ENCODE measurements at places on chromosomes 11 and 22.
A peak's percentile ranks its signal among the peaks of the same experiment; 100 is the strongest.

- no peak for DNase-seq
Measured at GRCh38 chr11:88631497-88631896, 294.0 kb upstream of the CTSC start.

DNA sequence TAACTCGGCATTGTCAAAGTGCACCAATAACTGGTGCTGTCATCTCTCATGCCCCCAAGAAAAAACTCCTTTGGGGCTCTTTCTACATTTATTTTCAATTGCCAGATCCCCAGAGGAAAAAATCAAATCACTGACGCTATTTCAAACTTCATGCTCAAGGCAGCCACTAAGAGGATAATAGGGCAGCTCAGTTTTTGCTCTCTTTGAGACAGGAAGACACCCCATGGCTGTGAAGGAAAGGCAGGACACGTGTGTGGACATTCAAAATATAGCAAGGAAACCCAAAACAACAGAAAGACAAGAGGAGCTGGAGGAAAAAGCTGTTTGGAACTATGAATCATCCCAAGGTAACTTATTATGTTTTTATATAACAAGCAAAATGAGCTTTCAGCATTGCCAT lies 83.7 kb downstream of the SERGEF start:
- no peak for DNase-seq

GRCh38 chr11:47502767-47503166 lies 50.2 kb downstream of the CELF1 start:
- no peak for DNase-seq

DNA sequence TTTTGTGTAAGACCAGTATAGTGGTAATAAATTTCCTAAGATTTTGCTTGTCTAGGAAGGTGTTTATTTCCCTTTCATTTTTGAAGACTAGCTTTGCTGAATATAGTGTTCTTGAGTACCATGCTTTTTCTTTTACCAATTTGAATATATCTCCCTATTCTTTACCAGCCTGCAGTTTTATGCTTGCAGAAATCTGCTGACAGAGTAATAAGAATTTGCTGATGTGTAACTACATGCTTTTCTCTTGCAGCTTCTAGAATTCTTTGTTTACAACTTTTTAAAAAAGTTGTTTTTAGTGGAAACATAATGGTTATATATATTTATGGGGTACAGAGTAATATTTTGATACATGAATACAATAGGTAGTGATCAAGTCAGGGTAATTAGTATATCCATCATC lies 324.8 kb upstream of the FOLH1 start:
- DNase-seq, result no peak

GRCh38 chr11:134701564-134702165 lies 289.6 kb upstream of the B3GAT1 start:
- DNase-seq, result no peak

DNA sequence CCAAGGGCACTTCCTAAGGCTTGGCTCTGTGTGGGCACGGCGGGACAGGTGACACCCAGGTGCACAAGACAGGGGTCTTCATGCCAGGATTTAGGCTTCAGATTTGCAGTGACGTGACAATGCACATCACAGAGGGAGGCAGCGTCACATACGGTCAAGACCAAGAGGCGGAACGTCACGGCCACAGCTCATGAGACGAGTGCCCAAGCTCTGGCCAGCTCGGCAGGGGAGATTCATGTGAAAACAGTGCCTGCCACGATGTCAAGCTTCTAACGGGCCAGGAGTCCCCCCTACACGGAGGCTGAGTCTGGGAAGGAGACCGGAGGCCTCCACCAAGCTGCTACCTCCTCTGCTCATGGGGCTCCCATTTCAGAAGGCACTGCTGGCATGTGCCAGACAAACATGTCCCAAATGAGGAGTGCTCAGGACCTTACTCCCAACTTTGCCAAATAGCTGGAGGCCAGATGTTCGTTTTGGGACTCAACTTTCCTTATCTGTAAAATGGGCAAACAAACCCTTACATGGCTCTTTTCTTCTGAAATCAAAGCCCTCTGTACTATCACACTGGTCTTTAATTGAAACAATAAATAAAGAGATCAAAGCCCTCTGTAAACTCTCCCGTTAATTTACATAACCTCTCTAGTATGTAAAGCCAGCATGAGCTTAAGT lies 16.6 kb downstream of the VPS37C start:
- no peak for DNase-seq

DNA sequence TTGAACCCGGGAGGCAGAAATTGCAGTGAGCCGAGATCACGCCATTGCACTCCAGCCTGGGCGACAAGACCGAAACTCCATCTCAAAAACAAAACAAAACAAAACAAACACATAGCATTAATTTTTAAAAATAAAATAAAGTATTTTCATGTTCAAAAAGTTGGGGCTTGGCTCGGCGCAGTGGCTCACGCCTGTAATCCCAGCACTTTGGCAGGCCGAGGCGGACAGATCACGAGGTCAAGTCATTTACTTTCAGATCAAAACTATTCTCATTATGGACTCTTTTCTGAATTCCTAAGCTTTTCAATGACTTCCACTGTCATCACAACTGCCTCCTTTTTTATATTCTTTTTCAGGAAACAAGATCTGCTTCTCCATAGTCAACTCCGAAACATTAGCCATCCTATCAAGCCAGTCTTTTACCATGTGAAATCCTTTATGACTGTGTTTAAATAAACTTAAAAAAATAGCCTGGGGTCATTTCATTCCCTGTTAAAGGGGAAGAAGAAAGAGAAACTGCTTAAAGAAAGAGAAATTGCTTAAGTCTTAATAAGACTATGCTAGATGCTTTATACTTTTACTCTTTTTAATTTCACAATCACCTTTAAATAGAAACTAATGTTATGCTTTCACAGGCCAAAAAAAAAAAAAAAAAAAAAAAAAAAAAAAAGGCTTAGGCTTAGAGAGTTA lies 13.1 kb upstream of the CHRNA10 start:
- no peak for DNase-seq

DNA sequence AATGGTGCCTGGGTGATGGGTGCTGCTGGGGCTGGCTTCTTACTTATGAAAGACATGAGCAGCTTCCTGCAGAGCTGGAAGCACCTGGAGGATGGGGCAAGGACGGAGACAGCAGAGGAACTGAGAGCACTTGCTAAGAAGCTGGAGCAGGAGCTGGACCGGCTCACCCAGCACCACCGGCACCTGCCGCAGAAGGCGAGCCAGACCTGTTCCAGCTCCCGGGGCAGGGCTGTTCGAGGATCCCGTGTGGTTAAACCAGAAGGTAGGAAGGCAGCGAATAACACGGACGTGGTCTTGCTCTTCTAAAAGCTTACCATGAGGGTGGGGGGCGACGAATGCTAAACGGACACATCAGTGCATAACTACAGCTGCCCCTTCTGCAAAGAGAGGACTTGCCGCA lies 9.3 kb downstream of the APOL5 start:
- DNase-seq, result no peak

DNA sequence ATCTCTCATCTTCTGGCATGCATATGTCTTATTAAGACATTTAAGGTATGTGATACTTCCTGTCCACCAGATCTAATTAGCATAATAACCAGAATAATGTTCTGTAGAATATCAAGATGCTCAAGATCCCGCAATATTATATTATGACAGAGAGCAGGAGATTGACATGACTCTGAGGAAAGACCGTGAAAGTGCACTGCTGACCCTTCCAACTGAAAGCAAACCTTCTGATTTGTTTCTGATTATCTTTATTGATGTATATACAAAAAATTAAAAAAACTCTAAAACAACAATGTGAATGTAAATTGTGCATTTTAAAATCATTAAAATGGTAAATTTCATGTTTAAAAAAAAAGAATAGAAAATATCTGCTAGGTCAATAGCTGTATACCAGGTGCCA lies 184.4 kb upstream of the TMEM45B start:
- DNase-seq, result no peak

- DNase-seq, result no peak
Measured at GRCh38 chr11:118341815-118342489, 553 bp downstream of the CD3D start.

- no peak for DNase-seq
Measured at GRCh38 chr11:64406221-64406946, 47.4 kb downstream of the RPS6KA4 start.

- DNase-seq, result no peak
Measured at GRCh38 chr11:134032043-134032442, 36.8 kb upstream of the JAM3 start.

DNA sequence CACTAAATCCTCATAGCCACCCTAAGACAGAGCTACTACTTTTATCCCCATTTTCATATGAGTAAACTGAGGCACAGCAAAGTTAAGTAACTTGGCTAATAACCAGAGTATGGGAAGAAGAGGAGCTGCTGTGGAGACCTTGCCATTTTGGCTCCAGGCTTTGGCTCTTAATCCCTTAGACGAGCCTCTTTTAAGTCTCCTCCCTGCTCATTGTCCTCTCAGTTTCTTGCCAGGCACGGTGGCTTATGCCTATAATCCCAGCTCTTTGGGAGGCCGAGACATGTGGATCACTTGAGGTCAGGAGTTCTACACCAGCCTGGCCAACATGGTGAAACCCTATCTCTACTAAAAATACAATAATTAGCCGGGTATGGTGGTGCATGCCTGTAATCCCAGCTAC lies 78.6 kb downstream of the PRR5L start:
- DNase-seq, result no peak

- DNase-seq, result peak; percentile 53
Measured at GRCh38 chr22:22884888-22885840, 2.5 kb upstream of the IGLL5 start.

DNA sequence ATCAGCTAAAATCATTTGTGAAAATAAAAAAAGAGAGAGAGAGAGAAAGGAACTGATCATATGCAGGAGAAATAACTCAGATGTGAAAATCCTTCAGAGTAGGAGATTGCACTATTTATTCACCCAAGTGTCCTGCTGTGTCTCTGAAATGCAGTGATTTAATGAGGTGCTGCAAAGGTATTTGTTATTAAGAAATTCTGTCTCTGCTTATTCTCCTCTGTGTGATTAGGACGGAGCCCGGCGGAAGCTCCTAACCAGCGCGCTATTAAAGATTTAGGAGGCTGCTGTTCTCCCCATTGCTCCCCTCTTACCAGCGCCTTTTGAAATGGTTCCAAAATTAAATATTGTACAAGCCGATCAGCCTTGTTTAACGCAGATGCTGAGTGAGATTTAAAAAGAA lies 528.3 kb downstream of the BUD13 start:
- DNase-seq, result no peak

DNA sequence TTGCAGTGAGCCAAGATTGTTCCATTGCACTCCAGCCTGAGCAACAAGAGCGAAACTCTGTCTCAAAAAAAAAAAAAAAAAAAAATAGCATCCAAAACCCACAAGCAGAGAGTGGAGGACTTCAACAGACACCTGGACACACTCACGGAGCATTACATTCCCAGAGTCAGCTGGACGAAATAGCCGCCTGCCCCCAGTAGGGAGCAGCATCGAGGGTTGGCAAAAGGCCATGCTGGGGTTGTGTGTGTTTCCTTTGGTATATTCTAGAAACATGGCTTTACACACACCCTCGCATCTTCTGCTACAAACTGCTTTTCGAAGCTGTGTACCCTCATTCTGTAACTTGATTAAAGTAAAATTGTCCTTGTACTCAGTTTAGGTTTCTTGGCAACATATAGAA lies 5.3 kb downstream of the ADA2 start:
- no peak for DNase-seq

GRCh38 chr22:21754523-21754922 lies 18.9 kb upstream of the YPEL1 start:
- DNase-seq, result no peak

GRCh38 chr11:2772544-2773031 lies 72.8 kb upstream of the KCNQ1OT1 start:
- no peak for DNase-seq

DNA sequence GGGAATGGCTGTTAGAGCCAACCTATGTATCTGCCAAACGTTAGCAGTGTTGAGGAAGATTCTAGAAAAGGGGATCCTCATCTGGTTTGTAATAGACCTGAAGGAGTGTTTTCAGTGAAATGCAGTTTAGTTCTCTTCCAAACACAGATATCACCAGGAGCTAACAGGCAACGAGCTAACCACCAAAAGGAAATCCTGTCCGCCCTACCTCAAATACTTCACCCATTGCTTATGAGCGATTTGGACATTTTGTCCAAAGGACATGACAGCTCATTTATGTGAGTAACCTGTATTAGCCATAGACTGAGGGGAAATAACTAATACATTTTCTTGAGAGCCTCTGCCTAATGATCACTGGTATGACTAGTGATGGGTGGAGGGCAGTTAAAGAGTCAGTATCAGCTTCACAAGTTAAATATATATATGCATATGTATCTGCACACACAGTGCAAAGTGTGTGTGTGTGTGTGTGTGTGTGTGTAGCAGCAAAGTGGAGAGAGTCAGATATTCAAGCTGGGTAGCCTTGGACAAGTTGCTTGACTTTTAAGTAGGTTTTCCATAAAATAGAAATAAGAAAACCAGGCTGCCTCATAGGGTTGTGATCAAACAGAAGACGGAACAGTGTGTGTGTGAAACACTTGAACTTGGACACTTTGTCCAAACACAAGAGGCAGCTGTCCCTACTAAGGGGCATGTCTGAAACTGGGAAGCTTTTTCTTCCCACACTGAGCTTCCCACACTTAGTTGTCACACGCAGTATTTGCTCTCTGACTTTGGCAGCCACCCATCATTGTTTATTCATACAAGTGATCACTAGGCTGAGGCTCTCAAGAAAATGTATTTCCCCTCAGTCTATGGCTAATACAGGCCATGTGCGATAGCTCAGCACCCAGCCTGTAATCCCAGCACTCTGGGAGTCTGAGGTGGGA lies 940 bp upstream of the C11orf91 start:
- DNase-seq, result no peak

GRCh38 chr11:65471447-65471891 lies 27.4 kb upstream of the MALAT1 start:
- DNase-seq, result no peak

DNA sequence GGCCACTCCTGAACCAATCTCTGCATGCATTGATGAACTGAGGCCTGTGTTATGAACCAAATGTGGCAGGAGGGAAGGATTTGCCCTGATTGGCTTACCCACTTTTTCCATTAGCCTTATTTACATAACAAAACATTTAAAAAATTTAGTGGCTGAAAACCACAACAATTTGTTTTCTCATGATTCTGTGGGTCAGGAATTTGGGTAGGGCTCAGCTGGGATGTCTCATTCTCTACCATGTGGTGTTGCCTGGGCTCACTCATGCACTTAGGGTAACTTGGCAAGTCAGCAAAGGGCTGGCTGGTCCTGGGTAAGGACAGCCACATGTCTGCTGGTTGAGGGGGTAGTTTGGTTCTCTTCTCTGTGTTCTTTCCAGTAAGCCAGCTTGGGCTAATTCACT lies 35.1 kb upstream of the CYP2R1 start:
- no peak for DNase-seq

GRCh38 chr11:69007975-69008381 lies 5.1 kb downstream of the MRGPRF start:
- DNase-seq, result no peak

DNA sequence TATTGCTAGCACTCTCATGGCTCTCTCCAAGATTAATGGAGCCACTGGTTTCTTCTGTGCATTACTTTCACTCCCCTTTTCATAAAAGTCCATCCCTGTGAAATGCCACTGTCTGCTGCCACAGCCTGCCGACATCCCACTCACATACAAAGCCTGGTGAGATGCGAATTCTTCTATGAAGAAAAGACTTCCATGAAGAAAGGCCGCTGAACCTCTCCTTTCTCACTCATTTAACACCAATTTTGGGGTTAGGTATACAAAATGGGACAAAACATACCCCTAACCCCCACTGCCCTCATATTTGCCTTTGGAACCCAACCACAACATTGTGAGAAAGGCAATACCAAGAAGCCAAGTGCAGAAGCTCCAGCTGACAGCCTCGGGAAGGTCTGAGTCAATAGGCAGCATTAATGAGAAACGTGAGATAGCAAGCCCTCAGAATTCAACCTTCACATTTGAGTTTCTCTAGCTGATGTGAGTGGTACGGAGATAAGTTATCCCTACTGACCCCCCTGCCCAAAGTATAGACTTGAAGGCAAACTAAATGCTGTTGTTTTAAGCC lies 156.4 kb downstream of the ATG16L2 start:
- peak; percentile 19 for DNase-seq

All from stimulated activated CD8-positive, alpha-beta memory T cell treated with anti-CD3 and anti-CD28 coated beads, Interleukin-7, amount 100 ng/mL, for 48 hours (primary cell).